ENCODE measurements at places on chromosomes 7 and 10. TPM values are rescaled to one million over a fixed set of nuclear protein-coding genes. Genes with fewer than 3 reads are reported as not detected.

Gene UTF1
- not detected for total RNA-seq

Gene ADRB1
- 0.32 TPM for total RNA-seq

Gene WIPF3
- not detected for total RNA-seq

Gene SUN3
- total RNA-seq, result not detected

Gene KIAA1549
- total RNA-seq, result 1.1 TPM

Gene ZNF727
- not detected for total RNA-seq

Gene CALCR
- not detected for total RNA-seq

Gene CYP26A1
- 0.65 TPM for total RNA-seq

Gene GLI3
- total RNA-seq, result 1.9 TPM

Gene PRPS1L1
- total RNA-seq, result not detected

Gene NACAD
- total RNA-seq, result 0.32 TPM

Gene SH2D4B
- 0.16 TPM for total RNA-seq

Gene NKX1-2
- not detected for total RNA-seq

Gene ZFAND2A
- 9.9 TPM for total RNA-seq

Gene OR2A42
- total RNA-seq, result not detected

Measured in bladder microvascular endothelial cell (primary cell).